ENCODE measurements at places on chromosomes 1 and 21.
A peak's percentile ranks its signal among the peaks of the same experiment; 100 is the strongest.

GRCh38 chr1:163970699-163971098 lies 588.3 kb upstream of the PBX1 start:
- DNase-seq: no peak

DNA sequence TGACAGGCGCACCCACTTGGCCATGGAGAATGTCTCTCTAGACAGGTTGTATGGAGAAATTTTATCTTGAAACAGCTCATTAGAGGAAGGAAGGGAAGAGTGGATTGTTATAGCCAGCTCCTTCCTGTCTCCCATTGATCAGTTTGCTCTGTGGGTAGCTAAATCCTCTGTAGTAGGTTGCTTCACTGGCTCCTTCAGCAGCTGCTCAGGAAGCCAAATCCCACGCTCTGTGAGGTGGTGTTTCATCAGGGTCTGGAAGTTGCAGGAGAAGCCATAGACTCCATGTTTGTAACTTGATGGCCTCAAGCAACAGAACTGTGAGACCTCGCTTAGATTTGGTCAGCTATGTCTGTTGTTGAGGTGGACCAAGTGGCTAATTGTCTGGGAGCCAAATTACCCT lies 6.8 kb upstream of the NFYC start:
- no peak for DNase-seq

DNA sequence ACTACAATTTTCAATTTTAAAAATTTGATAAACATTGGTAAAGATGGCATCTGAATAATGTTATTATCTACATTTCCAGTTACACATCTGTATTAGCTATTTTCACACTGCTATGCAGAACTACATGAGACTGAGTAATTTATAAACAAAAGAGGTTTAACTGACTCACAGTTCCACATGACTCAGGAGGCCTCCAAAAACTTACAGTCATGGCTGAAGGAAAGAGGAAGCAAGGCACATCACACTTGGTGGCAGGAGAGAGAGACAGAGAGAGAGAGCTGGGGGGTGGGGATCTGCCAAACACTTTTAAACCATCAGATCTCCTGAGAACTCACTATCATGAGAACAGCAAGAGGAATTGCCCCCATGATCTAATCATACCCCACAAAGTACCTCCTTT lies 850.0 kb downstream of the LTN1 start:
- DNase-seq: no peak

GRCh38 chr1:207055386-207056001 lies 2.4 kb downstream of the PFKFB2 start:
- no peak for DNase-seq

DNA sequence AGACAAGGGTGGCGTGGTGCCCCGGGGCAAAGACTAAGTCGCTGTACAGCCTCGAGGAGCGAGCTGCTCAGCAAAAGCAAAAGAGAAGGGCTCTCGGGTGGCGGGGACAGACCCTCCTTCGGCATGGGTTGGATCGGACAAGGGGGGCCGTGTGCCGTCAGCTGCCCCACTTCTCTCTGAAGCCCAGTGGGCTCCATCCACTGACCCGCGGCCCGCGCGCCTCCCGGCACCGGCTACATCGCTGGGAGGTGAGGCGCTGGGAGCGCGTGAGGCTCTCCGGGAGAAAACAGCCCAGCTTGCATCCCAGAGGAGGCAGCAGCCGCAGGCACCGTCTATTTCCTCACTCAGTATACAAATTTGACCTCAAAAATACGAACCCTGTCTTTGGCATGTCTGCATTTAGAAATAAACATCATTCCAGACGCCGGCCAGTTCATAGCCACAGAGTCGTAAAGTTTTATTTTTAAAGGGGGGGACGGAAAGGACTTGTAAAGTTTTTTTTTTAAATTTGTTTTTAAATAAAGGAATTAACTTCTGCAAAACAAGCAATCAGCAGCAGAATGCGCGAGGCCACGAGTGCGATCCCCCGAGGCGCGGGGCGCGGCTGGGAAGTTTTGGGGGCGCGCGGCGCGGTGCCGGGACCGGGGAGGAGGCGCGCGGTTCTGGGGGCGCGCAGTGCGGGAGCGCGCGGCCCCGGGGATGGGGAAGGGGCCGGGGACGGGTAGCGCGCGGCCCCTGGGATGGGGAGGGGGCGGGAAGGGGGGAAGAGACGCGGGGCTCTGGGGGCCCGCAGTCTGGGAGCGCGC lies 689 bp upstream of the GPR137B start:
- DNase-seq: peak; percentile 47

- DNase-seq: no peak
These were observed 62.6 kb upstream of the CLDN14 start for GRCh38 chr21:36542312-36543101.

DNA sequence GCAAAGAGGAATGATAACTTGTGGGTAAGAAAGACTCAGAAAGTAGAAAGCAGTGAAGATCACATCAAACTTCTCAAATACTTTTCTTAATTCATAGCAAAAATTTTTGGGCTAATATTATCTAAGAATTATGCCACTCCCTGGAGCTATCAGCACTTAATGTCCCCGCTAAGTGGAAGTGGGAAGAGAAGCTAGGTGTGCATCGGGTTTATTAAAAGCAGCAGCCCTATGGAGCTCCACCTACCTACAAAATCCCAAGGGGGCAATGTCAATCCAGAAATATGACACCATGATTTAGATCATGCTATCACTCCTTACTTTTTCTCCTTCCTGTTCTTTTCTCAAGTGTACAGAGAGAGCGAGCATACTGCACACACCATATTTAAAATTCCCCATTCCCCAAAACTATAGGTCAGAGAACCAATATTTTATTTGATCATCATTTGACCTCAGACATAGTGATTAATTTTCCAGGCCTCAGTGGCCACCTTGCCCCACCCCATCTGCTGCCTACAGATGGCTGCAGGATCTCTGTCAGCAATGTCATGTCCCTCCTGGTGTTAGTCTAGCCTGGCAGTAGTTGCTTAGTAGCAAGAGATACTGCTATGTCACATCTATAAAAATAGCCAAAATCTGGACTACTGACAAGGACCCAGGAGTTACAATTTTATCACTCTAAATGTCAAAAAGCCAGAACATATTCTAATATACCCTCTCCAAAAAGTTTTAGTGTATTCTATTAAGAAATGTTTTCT lies 66.6 kb downstream of the MAP3K21 start:
- no peak for DNase-seq

- DNase-seq: peak; percentile 69
These were observed 16.2 kb upstream of the TNFRSF1B start for GRCh38 chr1:12150456-12151200.

GRCh38 chr1:85550784-85551516 lies 29.6 kb upstream of the CCN1 start:
- no peak for DNase-seq

Data from activated naive CD8-positive, alpha-beta T cell treated with anti-CD3 and anti-CD28 coated beads, Interleukin-2, amount 10 ng/mL, durations not matched to agents 7 days and 5 days (primary cell).